ENCODE measurements at places on chromosomes 6 and 20.

GRCh38 chr20:31581391-31581790, 23.7 kb upstream of the ID1 start:
- no peaks in the 10 kb centered on the region for H3K4me1 ChIP-seq
- DNase-seq = no peak
- no peaks in the 10 kb centered on the region for H3K27me3 ChIP-seq
- no peak overlapping the region for H3K4me3 ChIP-seq
- no peaks in the 10 kb centered on the region for H3K36me3 ChIP-seq

GRCh38 chr6:30411515-30412207, 66.7 kb downstream of the RPP21 start:
- peaks cover 3% of the 10 kb centered on the region for H3K27me3 ChIP-seq
- no peaks in the 10 kb centered on the region for H3K4me1 ChIP-seq
- H3K27ac ChIP-seq = no peak overlapping the region
- no peak for DNase-seq
- no peaks in the 10 kb centered on the region for H3K36me3 ChIP-seq

DNA sequence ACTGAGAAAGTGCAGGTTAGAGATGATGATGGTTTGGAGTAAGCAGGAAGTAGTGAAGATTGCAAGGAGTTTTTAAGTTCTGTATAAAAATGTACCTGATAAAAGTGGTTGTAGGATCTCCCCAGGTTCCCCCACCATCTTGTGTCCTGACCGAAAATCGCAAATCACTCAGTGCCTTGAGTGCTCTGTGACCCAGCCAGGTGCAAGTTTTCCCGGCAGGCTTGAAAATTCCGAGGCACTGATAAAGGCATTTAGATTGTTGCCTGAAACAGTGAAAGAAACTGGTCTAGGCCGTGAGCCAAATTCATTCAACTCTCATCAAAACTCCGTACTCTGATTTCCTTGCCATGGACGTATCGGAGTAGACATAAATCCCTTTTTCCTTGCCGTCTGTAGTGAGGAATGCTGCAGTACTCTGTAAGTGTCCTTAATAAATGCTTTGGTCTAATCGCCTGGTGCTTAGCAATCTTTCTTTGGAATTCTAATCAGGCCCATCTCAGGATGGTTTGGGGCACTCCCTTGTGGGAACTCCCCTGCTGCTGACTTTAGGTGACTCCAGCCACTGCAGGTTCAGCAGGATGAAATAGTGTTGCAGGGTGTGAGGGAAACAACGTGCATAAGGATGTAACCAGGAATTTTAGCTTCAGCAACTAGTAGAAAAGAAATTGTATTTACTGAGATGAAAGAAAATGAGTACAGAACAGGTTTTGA, 1199.8 kb upstream of the MAP3K7 start:
- H3K4me1 ChIP-seq = no peaks in the 10 kb centered on the region
- H3K4me3 ChIP-seq = no peak overlapping the region
- no peaks in the 10 kb centered on the region for H3K36me3 ChIP-seq
- no peak overlapping the region for H3K27ac ChIP-seq

GRCh38 chr6:90574610-90575009, 12.3 kb downstream of the MAP3K7 start:
- no peak overlapping the region for H3K27ac ChIP-seq
- H3K4me1 ChIP-seq = no peaks in the 10 kb centered on the region
- no peak overlapping the region for H3K4me3 ChIP-seq
- H3K27me3 ChIP-seq = no peaks in the 10 kb centered on the region
- no peak for DNase-seq
- H3K36me3 ChIP-seq = no peaks in the 10 kb centered on the region

- peaks cover 27% of the 10 kb centered on the region for H3K4me1 ChIP-seq
- no peaks in the 10 kb centered on the region for H3K27me3 ChIP-seq
- H3K27ac ChIP-seq = peak overlapping the region; percentile 71
- DNase-seq = no peak
- no peaks in the 10 kb centered on the region for H3K36me3 ChIP-seq
- peak overlapping the region; percentile 45 for H3K4me3 ChIP-seq
Observed at GRCh38 chr6:32941214-32941768, 463 bp upstream of the HLA-DMB start.

- no peaks in the 10 kb centered on the region for H3K36me3 ChIP-seq
- DNase-seq = no peak
- H3K4me3 ChIP-seq = no peak overlapping the region
- no peak overlapping the region for H3K27ac ChIP-seq
- no peaks in the 10 kb centered on the region for H3K27me3 ChIP-seq
- H3K4me1 ChIP-seq = peaks cover 6% of the 10 kb centered on the region
Observed at GRCh38 chr20:62056377-62056776, 9.3 kb downstream of the TAF4 start.

Data from esophagus squamous epithelium (tissue), 5 donors.